Kidney tubule cell (primary cell): ENCODE measurements at places on chromosomes 16 and 17.
A peak's percentile ranks its signal among the peaks of the same experiment; 100 is the strongest.

DNA sequence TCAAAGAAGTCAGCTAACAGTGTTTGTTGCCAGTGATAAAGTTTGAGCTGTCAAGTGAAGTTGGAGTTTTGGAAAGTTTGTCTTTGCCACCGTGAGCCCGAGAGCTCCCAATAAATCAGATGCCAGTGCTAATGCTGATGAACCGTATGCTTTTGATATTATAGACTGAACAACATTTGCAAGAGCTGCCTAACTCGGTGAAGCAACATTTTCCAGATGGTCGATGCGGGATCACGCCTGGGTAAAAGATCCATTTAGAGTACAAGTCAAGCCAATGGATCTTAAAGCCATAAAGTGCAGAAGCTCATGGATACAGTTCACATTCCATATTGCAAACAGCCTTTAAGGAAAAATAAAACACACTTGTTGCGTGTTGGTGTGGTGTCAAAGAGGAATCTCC is 9.6 kb downstream of the BANP start:
- DNase-seq, result no peak

DNA sequence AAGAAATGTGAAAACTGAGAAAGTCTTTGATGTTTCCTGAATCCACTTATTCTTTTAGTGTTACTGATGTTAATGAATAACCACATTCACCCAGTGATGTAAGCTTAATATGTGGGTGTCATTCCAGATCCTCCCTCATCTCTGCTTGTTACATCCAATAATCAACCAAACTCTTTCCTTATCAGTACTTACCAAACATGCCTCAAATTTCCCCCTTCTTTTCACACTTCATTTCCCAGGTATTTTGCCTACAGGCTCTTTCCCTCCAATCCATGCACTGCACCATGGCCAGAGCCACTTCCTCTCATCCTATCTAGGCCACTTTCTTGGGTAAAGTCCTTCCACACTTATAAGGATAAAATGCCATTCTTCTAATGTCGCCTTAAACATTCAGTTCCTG is 451.5 kb downstream of the NPIPA7 start:
- DNase-seq, result peak; percentile 33

DNA sequence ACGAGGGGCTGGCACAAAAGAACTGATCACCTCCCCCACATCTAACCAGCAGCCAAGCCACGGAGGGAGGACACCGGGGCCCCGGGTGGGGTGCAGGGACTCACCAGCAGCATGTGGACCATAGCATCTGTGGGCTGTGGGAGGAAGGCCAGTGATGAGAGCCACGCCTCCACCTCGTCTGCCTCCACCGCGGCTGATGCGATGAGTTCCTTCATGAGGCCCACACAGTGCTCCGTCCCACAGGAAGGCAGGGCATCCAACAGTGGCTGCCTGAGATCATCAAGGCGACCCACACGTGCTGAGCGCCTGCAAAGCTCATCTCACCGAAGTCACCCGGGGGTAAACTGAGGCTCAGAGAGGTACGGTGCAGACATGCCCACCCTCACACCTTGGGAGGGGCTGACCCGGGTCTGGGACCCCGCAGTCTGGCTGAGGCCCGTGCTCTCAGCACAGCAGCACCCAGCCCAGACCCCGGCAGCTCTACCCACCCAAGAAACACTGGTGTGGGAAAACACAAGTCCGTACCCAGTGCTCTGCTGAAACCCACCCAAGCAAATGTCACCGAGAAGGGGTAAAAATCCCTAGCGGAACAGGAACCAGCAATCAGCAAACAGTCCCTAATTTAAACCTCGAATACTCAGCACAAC is 85.9 kb downstream of the LITAF start:
- DNase-seq, result no peak

GRCh38 chr17:64203630-64204029 is 59.4 kb downstream of the TEX2 start:
- no peak for DNase-seq

DNA sequence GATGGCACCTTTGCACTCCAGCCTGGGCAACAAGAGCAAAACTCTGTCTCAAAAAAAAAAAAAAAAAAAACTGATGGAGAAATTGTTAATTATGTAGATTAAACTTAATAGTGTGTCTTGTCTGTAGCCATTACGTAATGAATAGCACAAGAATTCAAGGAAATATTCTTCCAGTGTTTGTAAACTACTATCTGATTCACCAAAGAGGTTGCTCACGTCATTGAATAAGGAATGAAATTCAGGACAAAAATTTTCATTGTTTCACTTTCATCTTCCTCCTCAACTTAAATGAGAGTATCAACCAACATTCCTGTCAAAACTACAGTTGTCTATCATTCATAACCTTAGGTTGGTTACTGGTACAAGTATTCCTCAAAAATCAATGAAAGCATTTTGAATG is 30.7 kb upstream of the MYO18A start:
- DNase-seq, result no peak

- no peak for DNase-seq
These were observed 103.2 kb upstream of the SDK2 start for GRCh38 chr17:73747221-73748002.

DNA sequence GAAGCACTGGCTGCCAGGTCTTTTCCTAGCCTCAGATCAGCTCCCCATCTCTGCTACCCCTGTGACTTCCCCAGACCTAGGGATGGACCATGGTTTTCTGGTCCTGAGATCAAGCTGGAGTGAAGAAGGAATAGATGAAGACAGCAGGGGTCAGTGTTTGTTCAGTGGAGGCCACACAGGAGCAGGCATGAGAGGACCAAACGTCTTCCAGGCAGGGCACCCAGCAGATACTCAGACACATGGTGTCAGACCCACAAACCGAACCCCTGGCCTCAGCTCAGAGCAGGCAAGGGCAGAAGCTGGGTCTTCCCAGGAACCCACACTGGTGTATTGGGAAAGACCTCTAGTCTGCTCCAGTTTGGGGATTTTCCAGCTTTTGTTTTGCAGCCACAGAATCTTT is 189.7 kb downstream of the IRX5 start:
- DNase-seq, result no peak

GRCh38 chr17:64534187-64534586 is 27.4 kb downstream of the CEP95 start:
- peak; percentile 40 for DNase-seq

GRCh38 chr17:6868582-6868981 is 37.1 kb upstream of the TEKT1 start:
- DNase-seq, result peak; percentile 79

DNA sequence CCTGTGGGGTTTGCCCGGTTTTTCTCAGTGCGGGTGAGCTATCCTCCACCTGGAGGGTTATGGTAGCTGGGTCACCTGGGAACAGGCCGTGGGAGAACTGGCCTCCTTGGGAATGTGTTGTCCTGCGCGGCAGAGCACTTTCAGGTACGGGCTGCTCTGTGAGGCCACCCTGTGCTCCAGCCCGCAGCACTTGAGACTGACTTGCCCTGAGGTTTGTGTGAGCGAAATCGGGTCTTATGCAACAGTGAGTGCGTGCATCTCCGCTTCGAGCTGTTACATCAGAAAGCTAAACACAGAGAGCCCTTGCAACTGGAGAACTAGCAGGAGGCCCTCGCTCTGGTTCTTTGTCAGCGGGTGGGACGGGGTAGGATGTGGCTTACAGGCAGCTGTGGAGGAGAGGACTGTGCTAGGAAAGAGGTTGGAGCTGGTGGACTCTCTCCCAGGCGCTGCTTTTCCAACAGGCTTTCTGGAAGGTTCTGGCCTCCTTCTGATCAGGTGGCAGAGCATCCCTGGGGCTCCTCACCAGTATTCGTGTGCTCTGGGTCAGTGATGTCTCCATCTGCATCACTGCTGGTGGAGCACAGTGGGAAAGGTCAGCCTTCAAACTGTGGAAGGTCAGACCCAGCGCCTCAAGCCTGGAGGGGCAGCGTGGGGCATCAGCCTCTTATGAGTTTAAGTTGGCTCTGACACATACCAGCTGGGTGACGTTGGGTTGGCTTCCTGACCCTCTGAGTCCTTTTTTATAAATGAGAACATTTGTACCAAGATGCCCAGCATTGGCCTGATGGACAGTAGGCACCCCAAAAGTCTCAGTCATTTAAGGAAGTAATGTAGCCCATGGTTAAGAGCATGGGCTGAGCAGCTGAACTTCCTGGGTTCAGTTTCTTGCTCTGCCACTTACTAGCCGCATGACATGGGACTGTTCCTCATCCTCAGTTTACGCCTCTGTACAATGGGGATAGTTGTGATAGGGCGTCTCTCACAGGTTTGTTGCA is 76.3 kb downstream of the KSR1 start:
- DNase-seq, result no peak

GRCh38 chr17:58083491-58084316 is 485 bp downstream of the DYNLL2 start:
- DNase-seq, result peak; percentile 71
